ENCODE measurements at places on chromosomes 6 and 20. TPM values are rescaled to one million over a fixed set of nuclear protein-coding genes. Genes with fewer than 3 reads are reported as not detected.

Gene HMGN3
- 132 TPM for polyA plus RNA-seq

- no peak overlapping the region for H3K27ac ChIP-seq
- H3K27me3 ChIP-seq = no peaks in the 10 kb centered on the region
- no peak overlapping the region for H3K4me3 ChIP-seq
Observed at GRCh38 chr6:130670142-130670541, 157.1 kb upstream of the SMLR1 start.

DNA sequence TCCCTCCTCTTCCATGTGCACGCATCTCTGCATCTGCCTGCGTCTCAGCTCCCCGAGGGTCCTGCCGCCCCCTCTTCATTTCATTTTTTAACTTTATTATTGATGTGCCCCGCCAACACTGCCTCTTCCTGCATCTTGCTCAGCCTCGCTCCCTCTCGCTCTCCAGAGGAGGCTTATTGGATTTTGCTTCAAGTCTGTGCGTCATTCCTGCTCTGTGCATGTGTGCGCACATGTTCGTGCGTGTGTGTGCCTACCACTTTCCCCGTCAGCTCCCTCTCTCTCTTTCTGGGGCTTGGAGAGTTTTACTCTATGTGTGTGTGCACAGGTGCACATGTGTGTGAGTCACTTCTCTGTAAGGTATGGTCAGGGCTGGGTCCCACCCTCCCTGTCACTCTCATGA lies 71.8 kb upstream of the NNAT start:
- H3K27ac ChIP-seq = no peak overlapping the region
- H3K4me3 ChIP-seq = no peak overlapping the region
- H3K27me3 ChIP-seq = no peaks in the 10 kb centered on the region
- H3K36me3 ChIP-seq = no peaks in the 10 kb centered on the region
- no peak for DNase-seq

- DNase-seq = no peak
- no peak overlapping the region for H3K4me3 ChIP-seq
- peaks cover 16% of the 10 kb centered on the region for H3K4me1 ChIP-seq
Observed at GRCh38 chr6:112575309-112575834, 228.2 kb downstream of the RFPL4B start.

GRCh38 chr20:59993736-59994430 lies 35.7 kb downstream of the CDH26 start:
- DNase-seq = no peak
- no peaks in the 10 kb centered on the region for H3K4me1 ChIP-seq
- no peaks in the 10 kb centered on the region for H3K27me3 ChIP-seq
- H3K4me3 ChIP-seq = no peak overlapping the region

- DNase-seq = no peak
- no peak overlapping the region for H3K4me3 ChIP-seq
- no peak overlapping the region for H3K27ac ChIP-seq
- no peaks in the 10 kb centered on the region for H3K36me3 ChIP-seq
- H3K4me1 ChIP-seq = no peaks in the 10 kb centered on the region
Observed at GRCh38 chr20:63265891-63266515, 6.6 kb upstream of the ARFGAP1 start.

Gene RSPH9
- 22.8 TPM for polyA plus RNA-seq

Measured in testis (tissue), 5 donors.